Hippocampal formation (tissue), 2 donors: ENCODE measurements at places on chromosomes 16 and 17.

GRCh38 chr16:49745311-49745747, 110.6 kb downstream of the ZNF423 start:
- no peak for DNase-seq

DNA sequence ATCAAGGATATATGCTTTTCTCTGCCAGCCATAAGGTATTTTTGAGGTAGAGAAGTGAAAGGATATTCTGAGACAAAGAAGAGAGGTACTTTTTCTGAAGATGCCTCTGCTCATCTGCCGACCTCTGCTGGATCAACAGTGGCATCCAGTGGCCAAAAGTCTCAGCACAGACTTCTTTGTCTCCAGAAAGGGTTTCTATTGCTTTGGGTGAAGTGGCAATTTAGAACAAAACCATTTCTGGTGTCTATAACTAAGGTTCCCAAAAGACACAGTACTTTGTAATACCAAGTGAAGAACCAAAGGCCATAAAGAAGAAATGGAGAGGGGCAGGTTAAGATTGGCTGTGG, 155.2 kb upstream of the C17orf78 start:
- DNase-seq, result peak; percentile 66

DNA sequence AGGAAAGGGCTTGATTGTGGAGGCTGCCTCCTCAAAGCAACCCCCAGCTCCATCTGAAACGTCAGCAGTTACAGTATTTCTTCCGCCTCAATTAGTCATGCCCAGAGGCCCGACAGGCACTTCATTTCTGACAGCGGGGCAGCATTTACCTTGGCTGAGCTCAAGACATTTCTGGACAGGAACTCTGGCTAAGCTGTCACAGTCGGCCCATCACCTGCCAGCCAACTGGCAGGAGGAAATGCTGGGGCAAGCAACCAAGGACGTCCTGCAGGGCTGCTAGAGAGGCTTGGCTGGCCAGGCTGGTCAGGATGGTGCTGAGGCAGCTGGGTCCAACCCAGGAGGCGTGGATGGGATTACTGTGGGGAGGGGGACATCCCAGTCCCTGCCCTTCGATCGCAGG, 27.8 kb downstream of the PLXDC1 start:
- DNase-seq, result no peak

- no peak for DNase-seq
Observed at GRCh38 chr16:50600582-50601283, 52.5 kb downstream of the NKD1 start.

- no peak for DNase-seq
Observed at GRCh38 chr17:78364436-78365281, 4.8 kb upstream of the SOCS3 start.
